ENCODE measurements at places on chromosomes 16 and 17. TPM values are rescaled to one million over a fixed set of nuclear protein-coding genes. Genes with fewer than 3 reads are reported as not detected.

The SLC7A6OS gene
- 34.2 TPM for total RNA-seq

The TMEM235 gene
- total RNA-seq: not detected

The MRC2 gene
- 5.7 TPM for total RNA-seq

The EPX gene
- total RNA-seq: not detected

The SDR42E1 gene
- total RNA-seq: 7.5 TPM

The CBX2 gene
- total RNA-seq: 50.0 TPM

The FOXF1 gene
- not detected for total RNA-seq

Data from Caco-2 (cell line).